ENCODE measurements at places on chromosomes 7 and 10.

GRCh38 chr10:103280031-103280430 is 3.1 kb downstream of the INA start:
- no peak for DNase-seq

DNA sequence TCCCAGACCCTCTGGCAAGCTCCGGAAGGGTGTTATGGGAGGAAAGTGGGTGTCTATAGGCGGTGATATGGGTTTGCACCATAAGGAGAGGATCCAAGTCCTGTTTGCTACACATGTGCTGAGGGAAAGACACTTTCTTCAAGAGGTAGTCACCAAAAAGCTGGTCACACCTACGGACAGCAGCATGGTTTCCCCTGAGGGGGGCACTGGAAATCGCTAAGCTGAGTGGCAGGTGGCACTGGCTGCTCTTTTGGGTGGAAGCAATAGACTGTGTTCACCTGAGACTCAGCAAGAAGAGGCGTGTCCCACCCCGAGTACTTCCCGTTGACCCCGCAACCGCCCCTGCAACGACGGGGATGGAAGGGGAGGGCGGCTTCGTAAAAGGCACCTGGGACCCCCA is 1.8 kb upstream of the FOXI2 start:
- no peak for DNase-seq

DNA sequence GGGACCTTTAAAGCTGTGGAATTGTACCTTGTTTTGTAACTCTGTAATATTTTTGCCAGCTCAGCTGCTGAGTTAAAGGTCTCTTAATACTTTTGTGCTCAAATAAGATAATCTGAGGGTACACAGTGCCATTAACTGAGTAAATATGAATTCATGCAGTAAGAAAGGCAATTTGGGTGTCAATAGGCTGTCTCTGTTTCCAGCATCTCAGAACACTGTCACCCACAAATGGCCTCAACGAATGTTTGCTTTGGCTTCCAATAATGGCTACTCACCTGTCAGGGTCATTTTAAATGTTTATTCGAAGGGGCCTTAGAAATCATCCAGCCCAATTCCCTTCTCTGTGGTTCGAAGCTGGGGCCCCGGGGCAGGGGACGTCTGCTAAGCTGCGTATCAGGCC is 225.4 kb downstream of the ZMYND11 start:
- no peak for DNase-seq

- DNase-seq = no peak
Measured at GRCh38 chr10:35347121-35347562, 10.8 kb downstream of the CCNY start.

GRCh38 chr10:62034096-62034640 is 132.7 kb downstream of the ARID5B start:
- no peak for DNase-seq

DNA sequence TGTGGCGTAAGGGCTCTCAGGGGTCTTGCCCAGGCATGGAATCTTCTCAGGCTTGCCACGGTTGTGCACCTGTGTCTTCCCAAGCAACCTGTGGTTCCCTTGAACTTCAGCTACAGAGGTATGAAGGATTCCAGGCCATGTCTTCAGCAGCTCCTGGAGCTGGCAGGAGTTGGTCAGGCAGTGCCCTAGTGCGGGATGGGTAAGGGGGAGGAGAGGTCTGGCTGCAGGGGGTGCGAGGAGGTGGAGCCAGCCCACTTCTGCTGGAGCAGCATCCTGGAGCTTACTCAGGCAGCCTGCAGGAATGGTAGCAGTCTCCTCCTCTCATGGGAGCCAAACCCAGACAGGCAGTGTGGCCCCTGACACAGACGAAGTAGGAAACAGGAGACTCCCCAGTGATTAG is 3.8 kb upstream of the TRIL start:
- DNase-seq = no peak

- DNase-seq = no peak
Measured at GRCh38 chr10:101464082-101464481, 110.1 kb downstream of the BTRC start.

GRCh38 chr10:126437635-126438406 is 49.5 kb upstream of the ADAM12 start:
- no peak for DNase-seq

DNA sequence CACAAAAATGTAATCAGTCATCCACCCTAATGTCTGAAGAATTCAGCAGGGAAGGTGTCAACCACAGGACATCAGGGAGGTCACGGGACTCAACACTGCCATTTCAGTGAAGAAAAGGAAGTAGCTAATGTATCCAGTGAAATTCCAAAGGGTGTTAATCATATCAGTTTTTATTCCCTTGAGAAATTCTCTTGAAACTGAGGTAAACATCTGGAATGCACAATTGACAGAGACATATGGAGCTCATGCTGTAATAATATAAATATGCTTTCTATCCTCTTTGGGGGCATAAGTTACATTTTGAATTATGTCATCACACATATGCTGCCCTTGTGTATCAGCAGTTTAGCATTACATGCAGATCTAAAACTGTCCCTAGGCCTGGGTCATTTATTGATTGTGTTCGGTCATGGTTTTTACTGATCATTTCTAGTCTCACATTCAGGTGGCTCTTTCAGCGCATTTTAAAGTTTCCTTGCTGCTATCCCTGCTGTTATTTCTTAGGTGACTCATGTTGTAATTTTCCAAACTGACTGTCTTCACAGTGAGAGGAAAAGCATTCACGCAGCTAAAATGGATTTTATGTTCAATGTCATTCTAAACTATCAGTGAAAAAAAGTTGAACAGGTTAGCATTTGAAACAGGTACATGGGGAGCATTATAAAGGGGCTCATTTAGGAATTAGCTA is 273.9 kb downstream of the TSPAN12 start:
- DNase-seq = peak; percentile 77

DNA sequence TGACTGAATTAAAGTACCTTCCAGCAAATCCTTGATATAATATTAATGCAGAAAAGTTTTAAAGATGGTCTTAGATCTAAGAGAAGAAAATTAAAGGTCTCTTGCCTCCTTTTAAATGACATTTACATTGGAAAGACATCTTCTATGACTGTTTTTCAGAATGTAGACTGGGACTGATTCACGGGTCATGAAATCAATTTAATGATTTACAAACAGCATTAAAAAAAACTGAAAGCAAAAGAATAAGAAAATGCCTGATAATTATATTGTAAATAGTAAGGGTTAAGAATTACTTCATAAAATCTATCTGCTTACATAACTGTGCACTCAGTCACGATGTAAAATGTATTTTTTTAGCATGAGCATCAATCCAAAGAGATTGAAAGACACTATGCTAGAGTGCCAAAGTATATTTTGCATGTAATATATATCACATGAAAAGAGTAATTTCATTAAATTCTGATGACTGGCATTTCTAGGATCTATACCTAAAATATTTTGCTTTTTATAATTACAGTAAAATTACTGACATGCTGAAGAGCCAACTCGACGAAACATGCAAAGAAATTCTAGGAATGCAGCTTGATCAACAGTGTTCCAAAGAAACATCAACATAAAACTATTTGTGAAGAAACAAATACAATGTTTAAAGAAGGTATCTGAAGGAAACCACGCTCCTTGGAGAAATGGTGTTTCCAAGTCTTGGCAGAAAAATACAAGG is 35.1 kb downstream of the RTKN2 start:
- no peak for DNase-seq

DNA sequence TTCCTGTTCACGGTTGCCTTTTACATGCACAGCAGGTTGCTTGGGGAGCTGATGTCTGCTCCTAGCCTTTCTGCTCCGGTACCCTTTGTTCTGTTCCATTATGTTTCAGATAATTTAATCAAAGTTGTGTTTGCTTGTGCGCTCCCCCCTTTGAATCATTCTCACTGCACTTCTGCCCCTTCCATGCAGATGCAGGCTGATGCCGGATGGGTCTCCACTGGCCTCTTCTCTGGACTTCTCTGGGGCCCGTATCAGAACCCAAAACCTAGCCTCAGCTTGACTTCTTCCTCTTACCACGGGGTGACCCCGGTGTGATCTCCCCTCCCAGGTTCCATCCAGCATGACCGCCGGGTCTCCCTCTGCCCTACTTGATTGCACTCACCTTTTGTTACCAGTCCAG is 272.0 kb downstream of the DPP6 start:
- DNase-seq = no peak

DNA sequence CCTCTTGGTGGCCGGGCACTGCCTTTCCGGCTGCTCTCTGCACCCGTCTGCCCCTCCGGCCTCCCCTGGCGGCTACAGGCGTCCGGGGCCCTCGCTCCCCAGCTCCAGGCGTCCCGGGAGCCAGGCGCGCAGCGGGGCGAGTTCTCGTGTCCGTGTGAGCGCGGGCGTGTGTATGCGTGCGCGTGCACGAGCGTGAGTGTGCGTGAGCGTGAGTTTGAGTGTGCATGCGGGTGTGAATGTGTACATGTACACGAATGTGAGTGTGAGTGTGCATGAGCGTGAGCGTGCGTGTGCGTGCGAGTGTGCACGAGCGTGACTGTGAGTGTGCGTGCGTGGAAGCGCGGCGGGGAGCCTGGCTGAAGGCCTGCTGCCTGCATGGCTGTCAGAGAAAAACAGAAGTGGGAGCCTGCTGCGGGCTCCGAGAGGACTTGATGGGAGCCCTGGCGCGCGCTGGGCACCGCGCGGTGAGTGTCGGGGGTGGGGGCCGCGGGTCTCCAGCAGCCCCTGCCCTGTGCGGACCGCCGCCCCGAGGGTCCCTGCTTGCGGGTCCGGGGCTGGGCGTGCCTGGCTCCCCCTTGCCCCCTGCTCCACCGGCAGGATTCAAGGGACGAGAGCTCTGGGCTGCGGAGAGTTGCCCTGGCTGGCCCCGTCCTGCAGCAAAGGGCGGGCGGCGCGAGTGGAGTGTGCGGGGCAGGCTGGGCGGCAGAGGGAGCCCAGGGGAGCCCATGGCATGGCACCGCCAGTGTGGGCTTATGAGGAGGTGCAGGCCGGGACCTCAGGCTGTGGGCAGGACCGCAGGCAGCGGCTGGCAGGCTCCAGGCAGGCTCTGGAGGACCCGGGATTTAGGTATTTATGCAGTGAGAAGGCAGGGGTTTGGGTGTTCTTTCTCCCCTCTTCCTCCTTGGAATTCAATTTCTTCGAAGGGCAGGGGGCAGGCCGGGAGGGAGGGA is 75.8 kb upstream of the EN2 start:
- DNase-seq = no peak

DNA sequence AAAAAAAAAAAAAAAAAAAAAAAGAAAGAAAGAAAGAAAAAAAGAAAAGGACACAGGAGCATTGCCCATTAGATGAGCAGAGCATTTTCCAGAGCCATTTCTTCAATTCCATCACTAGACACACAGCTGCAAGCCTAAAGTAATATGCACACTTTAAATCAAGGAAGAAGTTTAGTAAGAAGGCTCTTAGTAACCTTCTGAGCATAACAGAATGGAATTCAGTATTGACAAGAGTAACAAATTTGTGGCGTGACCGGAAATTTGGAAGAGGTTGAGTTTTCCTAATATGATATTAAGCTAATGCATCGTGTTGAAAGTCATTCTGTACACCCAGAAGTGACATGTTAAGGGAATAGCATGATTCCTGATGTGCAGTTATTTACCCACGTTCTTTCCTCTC is 35.3 kb downstream of the SMURF1 start:
- no peak for DNase-seq

DNA sequence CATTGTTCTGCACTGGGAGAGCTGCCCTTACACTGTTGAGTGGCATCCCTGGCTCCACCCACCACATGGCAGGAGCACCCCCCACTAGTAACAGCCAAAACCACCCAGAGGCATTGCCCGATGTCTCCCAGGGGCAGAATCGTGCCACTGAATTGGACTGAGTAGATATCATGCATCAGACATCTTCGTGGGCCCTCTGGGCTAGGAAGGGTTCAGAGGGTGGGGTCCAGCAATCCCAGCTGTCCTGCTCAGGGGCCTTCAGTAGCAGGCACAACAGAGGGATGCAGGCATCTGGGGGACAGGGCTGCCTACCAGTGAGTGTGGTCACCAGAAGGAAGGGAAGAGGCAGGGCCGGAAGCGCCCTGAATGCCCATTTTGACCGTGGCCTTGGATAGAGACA is 119.7 kb upstream of the PPP2R2D start:
- DNase-seq = no peak

DNA sequence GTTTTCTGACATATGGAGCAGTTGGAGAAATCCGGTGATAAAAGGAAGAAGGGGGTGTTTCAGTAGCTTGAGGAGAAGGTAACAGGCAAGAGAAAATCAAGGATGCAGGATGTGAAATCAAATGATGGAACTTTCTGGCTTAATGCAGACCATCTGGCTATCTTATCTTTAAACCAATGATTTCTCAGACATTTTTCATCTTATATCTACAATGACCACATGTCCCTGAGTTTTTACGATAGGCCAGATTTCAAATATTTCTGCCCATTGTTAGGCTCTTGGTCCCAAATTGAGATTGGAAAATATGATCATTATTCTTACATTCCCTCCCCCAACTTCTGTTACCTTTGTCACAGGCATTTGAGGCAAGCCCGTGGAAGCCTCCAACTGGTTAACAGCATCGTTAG is 486.8 kb downstream of the SUGCT start:
- no peak for DNase-seq

DNA sequence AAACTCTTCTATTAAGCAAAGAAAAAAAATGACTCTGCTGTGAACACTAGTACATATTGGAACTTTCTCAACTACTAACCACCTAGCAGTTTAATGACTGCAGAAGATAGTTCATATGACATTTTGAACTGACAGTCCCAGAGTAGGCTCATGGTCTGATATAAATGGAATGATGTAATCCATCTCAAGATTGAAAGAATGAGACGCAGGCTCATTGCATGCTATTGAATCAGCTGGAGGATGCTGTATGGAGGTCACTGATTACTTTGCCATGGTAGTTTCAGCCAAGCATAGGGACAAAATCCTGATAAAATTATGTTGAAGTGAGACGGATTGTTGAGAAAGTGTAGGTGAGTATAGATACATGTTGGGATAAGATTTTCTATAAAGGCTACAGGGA is 217.6 kb upstream of the SEMA3E start:
- DNase-seq = no peak

GRCh38 chr7:142961595-142961972 is 579 bp downstream of the KEL start:
- DNase-seq = no peak

- DNase-seq = no peak
Measured at GRCh38 chr7:9921326-9921725, 1052.3 kb upstream of the PHF14 start.

GRCh38 chr7:97219237-97219636 is 101.7 kb downstream of the SDHAF3 start:
- no peak for DNase-seq

DNA sequence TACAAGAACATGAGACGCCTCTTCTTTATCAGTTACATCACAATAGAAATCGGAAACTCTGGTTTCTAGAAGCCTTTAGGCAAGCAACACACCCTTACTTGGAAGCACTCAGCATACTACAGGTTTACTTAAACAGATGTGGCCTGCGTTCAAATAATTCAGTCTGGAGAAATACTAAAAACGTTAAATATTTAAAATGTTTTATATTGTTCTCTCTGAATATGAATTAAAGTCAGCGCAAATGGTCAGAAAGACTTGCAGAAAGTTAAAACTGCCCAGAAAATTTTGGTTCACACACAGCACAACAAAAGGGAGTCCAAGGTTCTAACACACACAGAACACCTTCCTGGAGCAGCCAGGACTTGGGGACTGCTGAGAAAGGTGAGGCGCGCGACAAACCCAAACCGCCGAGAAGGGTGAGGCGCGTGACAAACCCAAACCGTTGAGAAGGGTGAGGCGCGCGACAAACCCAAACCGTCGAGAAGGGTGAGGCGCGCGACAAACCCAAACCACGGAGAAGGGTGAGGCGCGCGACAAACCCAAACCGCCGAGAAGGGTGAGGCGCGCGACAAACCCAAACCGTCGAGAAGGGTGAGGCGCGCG is 25.8 kb downstream of the ESYT2 start:
- no peak for DNase-seq

GRCh38 chr10:110358869-110359629 is 54.3 kb upstream of the SMNDC1 start:
- no peak for DNase-seq

GRCh38 chr10:110113670-110114337 is 93.6 kb upstream of the MXI1 start:
- DNase-seq = no peak

All from endothelial cell of umbilical vein (primary cell).